ENCODE measurements at places on chromosomes 11 and 22. TPM values are rescaled to one million over a fixed set of nuclear protein-coding genes. Genes with fewer than 3 reads are reported as not detected.

DNA sequence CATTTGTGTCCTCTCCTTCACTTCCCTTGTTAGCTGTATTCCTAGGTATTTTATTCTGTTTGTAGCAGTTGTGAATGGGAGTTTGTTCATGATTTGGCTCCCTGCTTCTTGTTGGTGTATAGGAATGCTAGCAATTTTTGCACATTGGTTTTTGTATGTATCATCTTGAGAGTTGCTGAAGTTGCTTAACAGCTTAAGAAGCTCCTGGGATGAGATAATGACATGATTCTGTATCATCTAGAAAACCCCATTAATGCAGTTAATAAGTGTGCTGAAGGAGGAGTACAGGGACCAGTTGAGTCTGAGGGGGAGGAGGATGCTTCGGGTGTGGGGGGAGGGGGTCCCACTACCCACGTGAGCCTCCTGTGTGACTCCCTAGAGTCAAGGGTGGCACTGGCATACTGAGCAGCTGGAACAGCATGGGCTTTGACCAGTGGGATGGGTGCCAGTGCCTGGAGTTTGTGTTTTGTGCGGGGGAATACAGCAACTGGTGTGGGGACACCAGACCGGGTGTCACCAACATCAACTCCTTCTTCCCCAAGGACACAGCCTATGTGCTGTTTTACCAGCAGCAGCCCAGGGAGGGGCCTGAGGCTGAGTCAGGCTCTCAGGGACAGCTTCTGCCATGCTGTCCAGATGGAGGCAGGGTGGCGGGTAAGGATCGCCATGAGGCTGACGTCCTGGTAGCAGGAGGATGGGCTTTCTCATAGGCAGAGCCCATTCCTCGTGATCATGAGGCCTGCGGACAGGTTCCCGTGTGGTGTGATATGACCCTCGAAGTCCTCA, 24.1 kb downstream of the USP35 start:
- no peak for DNase-seq

Gene NF2
- 54.7 TPM for total RNA-seq

- peak; percentile 32 for DNase-seq
Observed at GRCh38 chr22:40597526-40598430, 38.7 kb downstream of the MRTFA start.

DNA sequence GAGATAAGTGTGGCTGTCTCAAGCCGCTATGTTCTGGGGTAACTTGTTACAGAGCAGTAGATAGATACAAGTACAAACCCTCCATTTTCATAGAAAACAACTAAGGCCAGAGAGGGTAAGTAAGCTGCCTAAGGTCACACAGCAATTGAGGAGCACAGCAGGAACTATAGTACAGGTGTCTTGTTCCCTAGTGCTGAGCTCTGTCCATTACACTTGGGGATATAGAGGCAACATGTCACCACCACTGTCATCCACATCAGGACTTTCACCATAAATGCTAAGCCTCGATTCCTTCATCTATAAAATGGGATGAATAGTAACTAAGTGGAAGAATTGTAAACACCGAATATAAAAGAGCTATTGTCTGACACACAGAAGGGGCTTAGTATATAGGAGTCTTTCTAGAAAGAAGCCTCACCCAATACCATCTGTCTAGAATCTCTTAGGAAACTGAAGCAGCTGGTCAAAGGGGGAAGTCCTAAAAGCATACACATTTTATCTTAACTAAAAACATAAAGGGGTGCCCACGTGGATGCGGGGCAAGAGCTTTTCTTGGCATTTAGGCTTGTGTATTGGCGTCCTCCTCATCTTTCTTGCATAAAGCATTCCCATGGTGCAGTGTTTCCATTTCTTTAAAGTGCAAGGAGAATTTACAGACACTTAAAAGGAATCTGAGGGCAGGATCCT, 93.8 kb upstream of the ALX4 start:
- no peak for DNase-seq

DNA sequence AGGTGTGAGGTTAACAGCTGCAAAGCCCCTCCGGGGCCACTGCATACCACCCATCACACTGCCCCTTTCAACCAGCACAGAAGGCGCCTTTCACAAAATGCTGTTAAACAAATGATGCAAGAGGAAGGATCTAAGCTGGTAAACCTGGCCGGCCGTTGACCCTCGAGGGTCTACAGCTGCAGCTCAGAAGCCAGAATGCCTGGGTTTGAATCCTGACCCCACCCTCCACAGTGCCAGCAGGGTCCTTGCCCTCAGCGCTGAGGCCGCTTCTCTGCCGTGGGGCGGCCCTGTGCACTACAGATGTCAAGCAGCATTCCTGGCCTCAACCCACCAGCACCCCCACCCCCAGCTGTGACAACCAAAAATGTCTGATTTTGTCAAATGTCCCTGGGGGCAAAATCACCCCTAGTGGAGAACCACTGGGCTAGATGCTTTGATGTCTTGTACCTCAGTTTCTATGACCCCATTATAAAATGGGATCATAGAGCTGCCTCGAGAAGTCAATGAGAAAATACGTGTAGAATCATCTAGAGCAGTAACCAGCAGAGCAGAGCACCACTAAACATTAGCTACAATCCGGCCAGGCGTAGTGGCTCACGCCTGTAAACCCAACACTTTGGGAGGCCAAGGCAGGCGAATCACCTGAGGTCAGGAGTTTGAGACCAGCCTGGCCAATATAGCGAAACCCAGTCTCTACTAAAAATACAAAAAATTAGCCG, 77.9 kb downstream of the CELSR1 start:
- no peak for DNase-seq

- DNase-seq = no peak
Observed at GRCh38 chr11:117000014-117000737, 98.1 kb downstream of the SIK3 start.

GRCh38 chr11:93733474-93733873, 7.8 kb downstream of the TAF1D start:
- DNase-seq = no peak

DNA sequence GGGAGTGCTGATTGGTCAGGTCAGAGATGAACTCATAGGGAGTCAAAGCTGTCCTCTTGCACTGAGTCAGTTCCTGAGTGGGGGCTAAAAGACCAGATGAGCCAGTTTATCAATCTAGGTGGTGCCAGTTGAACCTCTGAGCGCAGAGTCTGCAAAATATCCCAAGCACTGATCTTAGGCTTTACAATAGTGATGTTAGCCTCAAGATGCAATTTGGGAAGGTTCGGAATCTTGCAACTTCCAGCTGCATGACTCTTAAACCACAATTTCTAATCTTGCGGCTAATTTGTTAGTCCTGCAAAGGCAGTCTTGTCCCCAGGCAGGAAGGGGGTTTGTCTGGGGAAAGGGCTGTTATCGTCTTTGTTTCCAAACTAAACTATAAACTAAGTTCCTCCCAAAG, 92.3 kb upstream of the PARVA start:
- no peak for DNase-seq

GRCh38 chr22:20022978-20023613, 2.2 kb downstream of the TANGO2 start:
- DNase-seq = no peak

Gene TBX1
- total RNA-seq = 15.4 TPM

GRCh38 chr22:49628391-49629260, 199.0 kb downstream of the BRD1 start:
- peak; percentile 79 for DNase-seq

- DNase-seq = no peak
Observed at GRCh38 chr11:60370252-60370810, 8.0 kb upstream of the MS4A7 start.

Gene OR5P2
- total RNA-seq = not detected

Gene GGTLC3
- total RNA-seq = not detected

- DNase-seq = no peak
Observed at GRCh38 chr11:9008011-9008550, 4.3 kb upstream of the NRIP3 start.

DNA sequence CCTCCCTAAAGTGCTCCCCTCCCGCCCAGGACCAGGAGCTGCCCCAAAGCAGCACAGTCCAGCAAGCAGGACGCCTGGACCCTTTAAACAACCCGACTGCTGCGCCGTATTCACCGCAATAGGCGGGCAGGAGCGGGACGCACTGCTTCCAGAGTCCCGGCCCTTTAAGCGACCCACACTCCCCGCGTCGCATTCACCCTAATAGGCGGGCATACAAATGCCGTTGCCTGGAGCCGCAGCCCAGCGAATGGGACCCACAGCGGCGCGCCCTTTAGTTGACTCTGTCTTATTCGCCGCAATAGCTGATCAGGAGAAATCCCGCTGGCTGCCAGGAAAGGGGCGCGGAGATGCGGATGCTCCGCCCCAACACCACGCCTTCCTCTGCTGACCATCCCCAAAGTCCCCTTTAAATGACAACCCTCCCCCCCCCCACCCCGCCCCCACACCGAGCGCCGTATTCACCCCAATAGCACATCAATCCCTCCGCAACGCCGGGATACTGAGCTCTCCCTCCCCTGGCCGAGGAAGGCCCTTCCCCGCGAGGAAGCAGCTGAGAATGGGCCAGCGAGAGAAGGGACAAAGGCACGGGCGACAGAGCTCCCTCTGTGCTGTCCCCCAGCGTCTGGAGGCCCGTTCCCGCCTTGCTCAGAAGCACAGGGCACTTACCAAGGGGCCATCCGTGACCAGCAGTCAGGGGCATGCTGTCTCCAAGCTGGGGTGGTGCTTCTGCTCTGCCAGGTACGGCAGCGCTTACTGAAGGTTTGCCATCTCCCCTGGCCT, 4.7 kb downstream of the OSBPL5 start:
- DNase-seq = peak; percentile 86

Gene GGT5
- not detected for total RNA-seq

GRCh38 chr22:29380032-29380781, 8.2 kb downstream of the AP1B1 start:
- no peak for DNase-seq

Gene SLC37A2
- not detected for total RNA-seq

DNA sequence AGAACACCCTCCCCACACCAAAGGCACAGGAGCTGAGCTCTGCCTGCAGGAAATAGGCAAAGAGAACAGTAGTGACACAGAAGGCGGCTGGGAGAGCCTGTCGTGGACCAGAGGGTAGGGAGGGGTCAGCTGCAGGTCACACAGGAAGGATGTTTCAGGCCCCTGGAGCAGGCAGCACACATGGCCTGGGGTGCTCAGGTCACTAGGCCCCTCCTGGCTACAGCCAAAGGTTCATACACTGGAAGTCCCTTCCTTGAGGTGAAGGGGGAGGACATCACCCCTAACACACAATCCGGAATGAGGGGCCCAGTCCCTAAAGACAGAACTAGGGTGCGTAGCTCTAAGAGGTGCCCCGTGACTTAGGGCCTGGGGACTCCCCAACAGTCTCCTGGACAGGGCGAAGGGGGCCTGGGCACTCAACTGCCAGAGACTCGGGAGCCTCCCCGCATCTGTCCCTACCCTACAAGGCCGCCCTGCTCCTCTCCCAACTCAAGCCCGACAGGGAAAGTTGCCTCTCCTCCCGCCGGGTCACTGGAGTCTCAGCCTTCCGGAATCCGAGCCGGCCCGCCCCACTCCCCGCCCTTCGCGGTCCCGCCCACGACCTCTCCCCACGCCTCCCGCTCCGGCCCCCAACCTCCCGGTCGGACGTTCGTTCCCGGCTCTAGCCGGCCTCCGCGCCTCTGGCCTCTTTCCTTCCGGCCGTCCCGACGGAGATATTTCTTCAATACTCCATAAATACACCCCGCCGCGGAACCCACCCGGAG, at the start of gene CYB5R2:
Gene CYB5R2, minus strand, starts transcription at position 541 of the 764 bp plus-strand sequence. CDS start 675 bp downstream, outside the sequence.
- no peak for DNase-seq

DNA sequence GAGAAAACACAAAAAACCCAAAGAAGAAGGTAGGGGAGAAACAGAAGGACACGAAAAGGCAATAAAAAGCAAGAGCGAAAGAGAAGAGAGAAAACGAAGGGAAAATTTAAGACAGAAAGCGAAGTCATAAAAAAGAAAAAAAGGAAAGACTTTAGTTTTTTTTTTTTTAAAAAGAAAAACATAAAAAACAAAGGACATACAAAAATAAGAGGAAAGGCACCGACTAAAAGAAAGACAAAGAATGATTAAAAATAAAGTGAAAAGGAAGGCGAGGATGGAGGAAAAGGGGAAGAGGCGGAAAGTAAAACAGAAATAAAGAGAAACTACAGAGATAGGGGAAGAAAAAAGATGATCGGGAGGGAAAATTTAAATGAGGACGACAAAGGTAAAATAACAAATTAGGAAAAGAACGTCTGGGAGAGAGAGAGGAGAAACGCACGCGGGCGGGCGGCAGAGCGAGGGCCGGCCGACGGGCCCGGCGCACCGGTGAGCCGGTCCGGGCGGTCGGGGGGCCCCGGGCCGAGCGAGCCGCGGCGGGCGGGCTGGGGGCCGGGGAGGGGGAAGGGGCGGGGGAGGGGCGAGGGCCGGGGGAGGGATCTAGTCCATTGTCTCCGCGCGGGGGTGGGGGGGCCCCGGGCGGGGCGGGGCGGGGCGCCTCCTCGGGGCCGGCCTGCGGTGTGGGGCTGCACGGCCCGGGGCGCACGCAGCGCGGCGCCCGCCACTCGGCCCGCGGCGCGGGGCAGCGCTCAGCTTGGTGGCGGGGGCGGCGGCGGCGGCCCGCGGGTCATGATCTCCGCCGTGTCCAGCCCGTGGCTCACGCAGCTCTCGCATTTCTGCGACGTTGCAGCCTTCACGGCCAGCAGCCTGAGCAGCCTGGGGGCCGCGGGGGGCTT, at the start of gene TBX1:
Gene TBX1, plus strand, starts transcription at position 721 of the 893 bp plus-strand sequence. Its CDS starts 66 bp downstream, at position 787.
- no peak for DNase-seq

Gene HSPB2
- total RNA-seq = 30.6 TPM

DNA sequence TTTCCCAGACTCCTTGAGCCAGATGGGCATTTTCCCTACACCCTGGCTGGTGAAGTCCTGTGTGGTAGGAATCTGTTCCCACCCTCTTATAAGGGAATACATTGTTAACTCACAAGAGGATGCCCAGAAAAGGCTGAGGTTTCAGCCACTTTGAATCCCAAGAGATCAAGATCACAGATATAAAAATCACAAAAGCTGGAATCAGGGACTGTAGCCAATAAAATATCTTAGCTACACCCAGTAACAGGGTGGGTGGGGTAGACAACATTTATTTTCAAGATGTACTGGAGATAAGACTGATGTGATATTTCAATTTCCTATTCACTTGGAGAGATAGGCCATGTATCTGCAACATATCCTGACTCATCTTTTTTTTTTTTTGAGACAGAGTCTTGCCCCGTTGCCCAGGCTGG, 50.3 kb downstream of the COPB1 start:
- no peak for DNase-seq

DNA sequence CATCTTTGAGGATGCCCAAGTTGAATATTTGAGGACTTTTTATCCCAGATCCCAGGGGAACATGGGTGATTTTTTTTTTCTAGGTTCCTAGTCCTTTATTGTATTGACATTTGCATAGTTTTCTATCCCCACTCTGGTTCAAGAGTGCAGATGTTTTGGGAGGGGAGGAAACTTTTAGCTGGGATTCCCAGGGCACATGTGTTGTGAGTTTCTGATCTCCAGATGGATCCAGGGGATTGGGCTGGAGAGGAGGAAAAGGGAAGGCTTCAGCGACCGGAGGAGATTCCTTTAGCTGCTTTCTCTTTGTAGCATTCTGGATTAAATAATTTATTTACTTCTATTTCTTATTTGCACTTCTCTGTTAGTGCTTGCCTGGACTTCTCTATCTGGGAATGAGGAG, 14.7 kb upstream of the SORL1-AS1 start:
- DNase-seq = no peak
